ENCODE measurements at places on chromosomes 13 and 19. TPM values are rescaled to one million over a fixed set of nuclear protein-coding genes. Genes with fewer than 3 reads are reported as not detected.

GRCh38 chr19:45401815-45402214 lies 3.1 kb downstream of the PPP1R13L start:
- no peaks in the 10 kb centered on the region for H3K36me3 ChIP-seq
- peaks cover 27% of the 10 kb centered on the region for H3K4me1 ChIP-seq
- no peak overlapping the region for H3K4me3 ChIP-seq
- no peak overlapping the region for H3K27ac ChIP-seq
- no peaks in the 10 kb centered on the region for H3K27me3 ChIP-seq
- no peak for DNase-seq

DNA sequence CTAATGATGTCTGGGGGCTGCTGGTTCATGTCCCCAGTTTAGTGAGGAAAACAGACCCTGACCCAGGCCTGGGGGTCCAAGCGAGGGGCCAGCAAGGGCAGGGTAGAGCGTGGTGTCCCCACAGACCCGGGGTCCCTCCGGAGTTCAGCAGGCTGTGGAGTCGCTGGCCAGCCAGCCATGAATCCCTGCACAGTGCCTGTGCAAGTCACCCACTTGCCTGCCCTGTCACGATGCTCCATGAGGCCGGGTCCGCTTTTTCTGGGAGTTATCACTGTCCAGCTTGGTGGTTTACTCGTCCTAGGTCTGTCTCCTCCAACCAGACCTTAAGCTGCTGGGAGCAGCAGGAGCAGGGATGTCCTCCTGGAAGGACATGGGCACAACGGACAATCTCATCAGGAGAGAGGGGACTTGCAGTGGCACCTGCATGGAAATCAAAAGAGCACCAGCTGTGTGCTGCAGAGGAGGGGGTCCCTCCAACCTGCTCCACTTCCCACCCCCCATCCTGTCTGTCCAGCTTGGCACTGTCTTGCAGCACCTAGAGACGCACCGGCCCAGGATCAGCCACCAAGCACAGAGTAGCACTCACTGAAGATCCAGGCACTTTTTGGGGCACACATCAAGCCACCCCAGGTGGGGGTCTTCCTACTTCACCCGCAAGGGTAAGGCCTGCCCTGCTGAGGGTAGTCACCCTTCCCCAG lies 121.8 kb downstream of the URI1 start:
- H3K36me3 ChIP-seq, result no peaks in the 10 kb centered on the region
- DNase-seq, result no peak
- H3K27ac ChIP-seq, result no peak overlapping the region
- peaks cover 46% of the 10 kb centered on the region for H3K4me1 ChIP-seq
- H3K4me3 ChIP-seq, result 0 out of 2 replicates have a peak overlapping the region, but pooled peaks have one; percentile 27
- H3K27me3 ChIP-seq, result no peaks in the 10 kb centered on the region

- no peak for DNase-seq
- H3K27ac ChIP-seq, result no peak overlapping the region
- no peak overlapping the region for H3K4me3 ChIP-seq
- H3K36me3 ChIP-seq, result no peaks in the 10 kb centered on the region
These were observed 22.2 kb downstream of the COL4A2 start for GRCh38 chr13:110329258-110329657.

ANGPTL8 gene
- not detected for total RNA-seq

GRCh38 chr13:64410276-64411053 lies 2819.7 kb downstream of the PCDH9 start:
- H3K4me3 ChIP-seq, result no peak overlapping the region
- DNase-seq, result no peak
- no peaks in the 10 kb centered on the region for H3K27me3 ChIP-seq
- H3K27ac ChIP-seq, result no peak overlapping the region

DNA sequence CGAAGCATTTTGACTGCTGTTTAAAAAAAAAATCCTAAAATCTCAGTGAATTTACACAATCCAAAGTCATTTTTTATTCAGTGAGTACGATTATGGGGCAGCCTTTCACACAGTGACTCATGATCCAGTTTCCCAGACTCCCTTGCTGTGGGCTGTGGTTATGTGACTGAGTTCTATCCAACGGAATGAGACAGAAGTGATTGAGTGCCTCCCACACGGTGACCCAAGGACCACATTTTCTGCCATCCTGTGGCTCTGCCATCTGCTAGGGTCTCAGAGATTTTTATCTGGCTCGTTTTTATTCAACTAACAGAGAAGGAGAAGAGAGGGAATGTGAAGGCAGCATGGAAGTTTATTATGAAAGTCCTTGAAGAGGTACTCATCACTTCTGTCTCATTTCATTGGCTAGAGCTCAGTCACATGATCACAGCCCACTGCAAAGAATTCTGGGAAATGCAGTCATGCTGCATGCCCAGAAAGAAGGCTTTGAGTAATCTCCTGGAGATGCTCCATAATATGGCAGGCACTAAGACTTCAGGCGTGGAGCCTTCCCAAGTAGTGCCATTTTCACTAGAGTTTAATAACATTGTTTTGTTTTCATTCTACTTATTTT lies 999.4 kb downstream of the UQCRFS1 start:
- H3K4me3 ChIP-seq, result no peak overlapping the region
- no peaks in the 10 kb centered on the region for H3K27me3 ChIP-seq
- no peaks in the 10 kb centered on the region for H3K4me1 ChIP-seq
- peak; percentile 54 for DNase-seq
- no peaks in the 10 kb centered on the region for H3K36me3 ChIP-seq
- no peak overlapping the region for H3K27ac ChIP-seq

GRCh38 chr19:48926909-48927308 lies 6.6 kb upstream of the DHDH start:
- no peak for DNase-seq
- H3K27me3 ChIP-seq, result no peaks in the 10 kb centered on the region
- no peak overlapping the region for H3K4me3 ChIP-seq
- H3K27ac ChIP-seq, result no peak overlapping the region
- no peaks in the 10 kb centered on the region for H3K36me3 ChIP-seq

CPT1C gene
- total RNA-seq, result 1.3 TPM

GRCh38 chr19:49155820-49156346 lies 687 bp upstream of the HRC start:
- H3K36me3 ChIP-seq, result no peaks in the 10 kb centered on the region
- H3K27ac ChIP-seq, result no peak overlapping the region
- 0 out of 2 replicates have a peak, but pooled peaks cover 2% of the 10 kb centered on the region for H3K27me3 ChIP-seq
- no peaks in the 10 kb centered on the region for H3K4me1 ChIP-seq
- no peak for DNase-seq
- no peak overlapping the region for H3K4me3 ChIP-seq

- H3K27ac ChIP-seq, result no peak overlapping the region
- no peak for DNase-seq
- no peak overlapping the region for H3K4me3 ChIP-seq
- no peaks in the 10 kb centered on the region for H3K27me3 ChIP-seq
These were observed 4.8 kb upstream of the WDR18 start for GRCh38 chr19:979318-979741.

TYROBP gene
- total RNA-seq, result not detected

DNA sequence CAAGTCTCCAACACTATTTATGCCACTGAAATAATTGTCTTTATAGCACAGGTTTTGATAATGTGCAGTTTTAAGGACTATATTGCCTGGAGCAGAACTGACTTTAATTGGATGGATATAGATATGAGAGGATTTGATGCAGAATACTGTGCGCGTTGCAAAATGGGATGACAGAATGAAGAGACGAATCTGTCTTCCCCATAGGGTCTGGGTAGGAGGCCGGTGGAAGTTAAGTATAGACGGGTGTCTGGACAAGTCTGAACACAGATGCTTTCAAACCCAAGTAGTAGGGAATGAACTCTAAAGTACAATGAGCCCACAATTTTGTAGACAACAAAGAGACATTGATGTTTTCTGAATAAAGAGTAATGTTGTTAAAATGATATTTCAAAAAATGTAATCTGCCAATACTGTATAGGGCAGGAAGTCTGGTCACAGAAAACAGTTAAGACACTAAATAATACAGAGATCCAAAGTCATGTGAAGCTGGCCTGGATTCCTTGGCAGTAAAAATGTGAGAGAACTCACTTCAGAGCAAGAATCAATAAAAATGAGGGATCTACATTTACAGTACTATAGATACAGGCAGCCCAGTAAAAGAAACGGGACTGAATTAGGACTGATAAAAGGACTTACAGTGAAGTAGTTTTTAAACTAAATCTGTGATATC lies 125.5 kb downstream of the ENOX1 start:
- no peak overlapping the region for H3K4me3 ChIP-seq
- H3K27ac ChIP-seq, result no peak overlapping the region
- no peaks in the 10 kb centered on the region for H3K4me1 ChIP-seq

GRCh38 chr13:26950968-26951367 lies 190.4 kb upstream of the GPR12 start:
- no peak for DNase-seq
- H3K4me1 ChIP-seq, result no peaks in the 10 kb centered on the region
- no peaks in the 10 kb centered on the region for H3K27me3 ChIP-seq
- no peak overlapping the region for H3K27ac ChIP-seq
- H3K4me3 ChIP-seq, result no peak overlapping the region

SERPINE3 gene
- not detected for total RNA-seq

FGF14 gene
- not detected for total RNA-seq

- no peak overlapping the region for H3K4me3 ChIP-seq
- H3K27me3 ChIP-seq, result no peaks in the 10 kb centered on the region
- no peak for DNase-seq
- H3K36me3 ChIP-seq, result no peaks in the 10 kb centered on the region
These were observed 70.7 kb downstream of the PTPRS start for GRCh38 chr19:5269926-5270325.

- no peak for DNase-seq
- H3K27me3 ChIP-seq, result no peaks in the 10 kb centered on the region
- H3K36me3 ChIP-seq, result no peaks in the 10 kb centered on the region
These were observed 38.2 kb upstream of the ZNF492 start for GRCh38 chr19:22595918-22596341.

DNA sequence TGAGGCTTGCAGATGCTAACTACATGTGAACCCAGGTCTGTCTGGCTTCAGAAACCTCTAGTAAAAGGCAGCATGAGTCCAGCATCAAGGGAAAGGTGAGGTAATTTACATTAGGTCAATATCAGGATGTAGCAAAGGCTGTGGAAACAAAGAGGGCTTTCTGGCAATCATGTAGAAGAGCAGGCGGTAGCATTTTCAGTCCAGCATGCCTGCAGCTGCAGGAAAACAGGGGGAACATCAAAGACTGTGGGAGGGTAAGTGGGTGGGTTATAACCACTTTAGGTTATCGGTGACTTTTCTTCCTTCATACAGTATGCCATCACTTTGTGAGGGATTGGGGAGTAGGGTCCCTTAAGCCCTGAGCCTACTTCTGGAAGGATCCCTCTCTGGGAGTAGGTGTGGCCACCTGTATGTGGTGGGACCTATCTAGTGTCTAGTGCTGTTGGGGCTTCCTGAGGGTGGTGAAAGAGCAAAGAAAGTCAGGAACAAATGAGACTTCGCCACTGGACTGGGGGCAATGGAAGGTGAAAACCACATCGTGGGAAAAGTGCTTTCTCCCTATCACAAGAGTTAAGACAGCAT lies 10.8 kb downstream of the SUGP2 start:
- H3K4me3 ChIP-seq, result no peak overlapping the region
- H3K27me3 ChIP-seq, result no peaks in the 10 kb centered on the region
- no peaks in the 10 kb centered on the region for H3K4me1 ChIP-seq
- H3K36me3 ChIP-seq, result peaks cover 58% of the 10 kb centered on the region
- no peak for DNase-seq

ZNF468 gene
- 55.2 TPM for total RNA-seq

- no peaks in the 10 kb centered on the region for H3K27me3 ChIP-seq
- no peak overlapping the region for H3K4me3 ChIP-seq
- peaks cover 26% of the 10 kb centered on the region for H3K4me1 ChIP-seq
These were observed 2.5 kb upstream of the GRWD1 start for GRCh38 chr19:48443256-48443655.

GRCh38 chr19:4352701-4353121 lies 9.3 kb downstream of the MPND start:
- no peaks in the 10 kb centered on the region for H3K27me3 ChIP-seq
- H3K36me3 ChIP-seq, result no peaks in the 10 kb centered on the region
- no peak overlapping the region for H3K27ac ChIP-seq

GRCh38 chr13:61021838-61022237 lies 393.8 kb downstream of the PCDH20 start:
- no peaks in the 10 kb centered on the region for H3K27me3 ChIP-seq
- no peak for DNase-seq
- H3K36me3 ChIP-seq, result no peaks in the 10 kb centered on the region
- no peak overlapping the region for H3K4me3 ChIP-seq

Data from Karpas-422 (cell line).